Erythroblast (primary cell): ENCODE measurements at places on chromosomes 12 and 14.

GRCh38 chr12:89339526-89339925, 12.8 kb downstream of the DUSP6 start:
- no peak for DNase-seq

- DNase-seq: no peak
Observed at GRCh38 chr14:50059763-50060616, 56.4 kb downstream of the VCPKMT start.

DNA sequence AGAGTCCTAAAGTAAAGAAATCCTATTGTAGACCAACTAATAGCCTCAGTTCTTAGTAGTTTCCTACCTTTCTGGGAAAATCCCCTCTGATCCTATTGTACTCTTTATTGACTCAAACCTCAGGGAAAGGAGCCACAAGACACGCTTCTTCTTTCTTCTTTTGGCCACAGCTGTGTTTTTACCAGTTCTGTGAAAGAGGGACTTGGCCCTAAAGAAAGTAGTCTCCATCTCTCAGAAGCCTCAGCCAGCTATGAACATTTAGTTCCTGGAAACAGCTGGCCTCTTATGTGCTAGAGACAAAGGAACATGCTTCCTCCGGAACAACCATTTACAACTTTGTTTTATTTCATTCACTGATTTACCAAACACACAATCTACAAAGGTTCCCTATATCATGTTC, 66.1 kb upstream of the ARID2 start:
- no peak for DNase-seq

DNA sequence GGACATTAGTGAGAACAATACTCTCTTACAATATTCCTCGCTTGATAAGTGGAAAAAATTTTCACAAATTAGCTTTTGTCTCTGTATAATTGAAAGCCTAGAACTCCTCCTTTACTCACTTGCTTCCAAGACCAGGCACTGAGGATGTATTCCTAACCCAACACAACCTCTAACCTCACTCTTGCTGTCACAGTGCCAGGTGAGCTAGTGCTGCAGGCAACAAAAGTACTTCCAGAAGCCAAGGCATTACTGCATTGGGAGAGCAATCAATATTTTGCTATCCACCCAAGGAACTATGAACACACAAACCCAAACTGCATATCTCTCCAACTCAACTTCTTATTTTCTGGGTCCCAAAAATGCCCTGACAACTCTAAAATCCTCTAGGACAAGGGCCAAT, 1081.0 kb downstream of the VRK1 start:
- DNase-seq: no peak

DNA sequence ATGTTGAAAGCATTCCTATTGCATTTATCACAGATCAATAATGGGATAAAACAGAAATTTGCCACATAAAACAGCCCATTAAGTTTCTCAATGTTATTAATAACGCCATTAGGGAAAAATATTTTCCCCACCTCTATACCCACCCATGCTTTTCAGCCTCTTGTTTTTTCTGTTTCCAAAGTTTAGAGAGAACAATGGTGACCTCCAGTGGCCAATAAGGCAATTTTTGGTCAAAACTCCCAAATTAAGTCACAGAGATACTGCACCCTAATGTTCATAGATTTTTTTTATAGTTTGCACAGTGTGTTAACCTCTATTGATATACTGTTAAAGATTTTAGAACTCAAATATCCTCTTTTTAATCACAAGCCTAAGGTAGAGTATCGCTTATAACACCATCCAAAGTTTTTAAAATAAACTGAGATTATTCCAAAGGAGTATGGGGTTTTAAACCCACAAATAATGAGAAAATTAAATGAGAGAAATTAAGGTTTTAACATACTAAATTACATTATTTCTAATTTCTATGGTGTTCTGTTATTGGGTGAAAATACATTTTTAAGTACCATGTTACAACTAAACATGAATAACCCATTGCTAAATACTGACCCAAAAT, 184.7 kb upstream of the DCN start:
- DNase-seq: peak; percentile 5

DNA sequence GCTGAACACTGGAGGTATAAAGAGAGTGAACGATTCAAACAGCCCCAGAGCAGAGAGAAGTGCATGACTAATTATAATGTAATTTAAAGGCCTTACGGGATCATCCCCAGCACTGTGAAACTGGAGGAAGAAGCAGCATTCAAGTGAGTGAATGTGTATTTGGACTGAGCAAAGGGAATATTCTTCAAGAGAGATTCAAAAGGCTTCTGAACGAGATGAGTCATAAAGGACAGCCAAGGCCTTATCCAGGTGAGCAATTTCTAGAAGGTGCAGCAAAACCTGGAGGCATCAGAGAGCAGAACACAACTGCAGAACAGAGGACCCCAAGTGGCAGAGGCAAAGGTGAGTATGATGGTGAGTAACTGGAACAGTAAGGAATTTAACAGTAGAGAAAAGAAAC, 127.2 kb downstream of the BCAT1 start:
- DNase-seq: no peak

DNA sequence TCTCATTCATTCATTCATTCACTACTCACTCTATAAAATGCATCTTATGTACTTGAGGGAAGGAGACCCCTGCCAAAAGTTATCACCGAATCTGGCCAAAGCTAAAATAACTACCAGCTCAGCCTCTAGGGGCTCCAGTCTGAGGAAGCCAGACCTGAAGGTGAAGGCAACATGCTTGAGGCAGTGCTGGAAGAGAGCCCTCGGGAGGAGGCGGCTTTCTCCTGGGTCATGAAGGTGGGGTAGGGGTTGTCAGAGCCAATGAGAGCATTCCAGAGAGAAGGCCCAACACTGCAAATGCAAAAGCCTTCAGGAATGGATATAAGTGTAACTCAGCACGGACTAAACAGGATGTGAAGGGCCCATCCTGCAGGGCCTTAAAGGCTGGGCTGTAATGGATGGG, 62.4 kb downstream of the GSC start:
- no peak for DNase-seq

DNA sequence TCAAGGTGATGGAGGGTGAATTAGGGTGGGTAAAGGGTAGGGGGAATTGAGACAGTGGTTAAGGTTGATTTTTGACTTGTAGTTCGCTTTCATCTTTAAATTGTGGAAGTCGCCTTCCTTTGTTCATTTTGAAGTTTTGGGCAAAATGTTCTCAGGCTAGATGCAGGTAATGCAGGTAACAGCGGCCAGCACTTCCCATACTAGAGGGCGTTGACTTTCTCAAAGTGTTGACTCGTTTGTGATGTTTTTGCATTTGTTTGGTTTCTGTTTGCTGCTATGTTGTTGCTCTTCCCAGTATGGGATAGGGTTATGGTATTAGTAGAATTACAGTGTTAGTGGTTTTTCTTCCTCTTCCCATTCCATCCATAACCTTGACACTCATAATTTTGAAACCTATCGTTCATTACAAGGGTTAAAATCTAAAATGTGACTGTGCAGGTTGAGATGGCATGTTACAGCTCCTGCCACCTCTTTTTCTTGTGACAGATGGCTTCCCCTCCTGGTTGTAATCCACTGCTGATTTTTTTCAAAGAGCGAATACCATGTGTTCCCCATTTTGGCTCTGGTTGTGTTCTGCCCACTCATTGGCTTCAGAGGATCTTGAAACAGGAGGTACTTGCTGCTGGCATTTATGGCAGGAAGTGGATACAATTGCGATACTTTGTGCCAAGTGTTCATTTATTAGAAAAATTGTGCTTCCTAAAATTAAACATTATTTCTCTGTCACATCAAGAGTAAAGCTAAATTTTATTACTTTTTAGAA, 57.1 kb downstream of the ERC1 start:
- DNase-seq: no peak

DNA sequence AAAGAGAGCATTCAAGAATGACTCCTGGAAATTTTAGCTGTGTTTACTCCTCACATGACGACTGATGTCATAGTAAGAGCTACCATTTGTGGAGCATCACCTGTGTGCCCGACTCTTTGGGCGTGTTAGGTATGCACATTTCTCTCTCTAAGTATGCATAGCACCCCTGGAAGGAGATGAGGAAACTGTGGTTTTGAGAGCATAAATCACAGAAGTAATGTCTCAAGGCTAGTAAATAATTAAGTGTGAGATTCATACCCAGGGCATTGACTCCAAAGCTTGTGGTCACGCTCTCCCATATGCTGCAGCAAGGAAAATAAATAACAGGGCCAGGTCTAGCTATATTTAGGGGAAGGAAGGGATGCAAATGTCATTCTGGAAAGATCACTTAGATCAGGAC, 216.1 kb downstream of the SLC15A4 start:
- DNase-seq: no peak

DNA sequence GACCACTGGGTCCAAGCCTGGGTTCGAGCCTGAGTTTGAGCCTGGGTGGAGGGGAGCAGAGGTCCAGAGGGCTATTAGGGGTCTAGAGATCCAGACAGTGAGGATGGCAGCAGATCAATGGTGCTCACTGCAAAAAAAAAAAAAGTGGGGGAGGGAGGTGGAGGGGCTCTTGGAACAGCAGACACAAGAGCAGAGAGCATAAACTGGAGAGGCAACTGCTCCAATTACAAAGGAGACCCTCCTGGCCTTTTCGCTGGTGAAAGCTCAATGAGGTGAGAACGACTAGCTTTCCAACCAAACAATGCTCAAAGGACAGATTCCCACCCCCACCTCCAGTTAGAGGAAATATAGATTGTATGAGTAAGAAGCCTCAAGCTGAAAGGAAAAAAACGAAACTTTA, 124.2 kb upstream of the TSPAN8 start:
- DNase-seq: no peak

DNA sequence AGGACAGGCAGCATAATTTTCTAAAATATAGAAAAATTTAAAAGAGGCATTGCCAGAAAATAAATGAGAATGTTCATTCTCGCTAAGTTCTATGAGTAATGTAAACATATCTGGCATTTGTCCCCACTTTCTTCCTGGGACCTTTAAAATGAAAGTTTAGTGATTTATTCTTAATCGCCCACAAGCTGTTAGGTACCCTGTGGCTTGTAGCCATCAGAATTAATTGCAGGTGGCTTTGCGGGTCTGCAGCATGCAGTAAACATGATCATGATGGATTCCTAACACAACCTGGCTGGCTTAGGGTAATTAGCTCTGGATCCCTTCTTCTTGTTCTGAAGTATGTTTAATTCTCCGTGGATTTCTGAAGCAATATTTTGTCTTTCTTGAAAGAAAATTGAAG, 103.5 kb upstream of the FRMD6 start:
- no peak for DNase-seq

DNA sequence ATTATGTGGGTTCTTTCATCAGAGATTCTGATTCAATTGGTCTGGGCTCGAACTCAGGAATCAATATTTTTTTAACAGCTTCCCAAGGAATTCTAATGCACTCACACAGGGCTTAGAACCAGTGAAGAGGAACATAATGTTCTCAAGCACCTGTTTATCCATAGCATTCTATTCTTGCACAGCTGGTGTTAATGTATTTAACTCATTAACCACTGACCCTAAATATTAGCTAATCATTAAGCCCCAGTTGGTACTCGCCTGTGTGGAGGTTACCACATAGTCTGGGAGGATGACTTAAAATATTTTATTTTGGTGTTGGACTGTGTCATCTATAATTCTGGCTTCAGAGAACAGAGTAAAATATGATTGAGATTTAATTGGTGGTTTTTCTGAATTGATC, 45.3 kb downstream of the LRP6 start:
- DNase-seq: no peak

DNA sequence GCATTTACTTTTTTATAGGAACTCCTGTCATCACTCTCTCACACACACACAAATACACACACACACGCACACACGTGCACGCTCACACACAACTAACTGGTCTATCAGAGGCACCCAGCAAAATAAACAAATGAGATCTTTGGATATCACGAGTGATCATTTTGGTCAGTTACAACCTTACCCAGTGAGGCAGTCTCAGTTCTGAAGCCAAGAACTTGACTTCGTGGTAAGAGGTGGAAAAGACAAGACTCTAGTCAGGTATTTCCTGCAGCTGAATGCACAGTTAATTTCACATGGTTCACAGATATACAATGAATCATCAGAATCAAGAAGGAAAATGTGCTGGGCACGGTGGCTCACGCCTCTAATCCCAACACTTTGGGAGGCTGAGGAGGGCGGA, 39.4 kb downstream of the ATF7 start:
- no peak for DNase-seq

DNA sequence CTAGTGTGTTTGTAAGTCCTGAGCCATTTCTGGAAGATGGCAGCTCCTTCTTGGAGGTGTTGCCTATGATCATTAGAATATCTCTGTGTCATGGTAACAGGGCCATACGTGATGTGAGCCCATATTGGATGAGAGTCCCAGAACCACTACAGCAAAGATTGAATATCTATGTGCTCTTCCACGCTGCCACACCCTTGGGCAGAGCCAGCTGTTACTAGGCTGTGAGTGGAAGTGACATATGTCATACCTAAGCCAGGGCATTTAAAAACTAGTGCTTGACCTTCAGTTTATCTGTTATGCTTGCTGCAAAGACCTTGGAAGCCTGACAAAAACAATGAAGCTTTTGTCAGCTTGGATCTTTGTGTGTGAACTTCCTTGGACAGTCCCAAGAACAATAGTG, 495.1 kb upstream of the CCDC196 start:
- DNase-seq: no peak

- no peak for DNase-seq
Observed at GRCh38 chr12:25806271-25806670, 152.2 kb upstream of the RASSF8 start.

- no peak for DNase-seq
Observed at GRCh38 chr14:101200650-101201516, 297.4 kb upstream of the RTL1 start.

GRCh38 chr12:83321971-83322370, 635.3 kb downstream of the TMTC2 start:
- no peak for DNase-seq

- no peak for DNase-seq
Observed at GRCh38 chr14:42517806-42518500, 911.3 kb downstream of the LRFN5 start.

- DNase-seq: no peak
Observed at GRCh38 chr14:23580152-23580926, 1.7 kb upstream of the JPH4 start.
